ENCODE measurements at places on chromosomes 4 and X.

DNA sequence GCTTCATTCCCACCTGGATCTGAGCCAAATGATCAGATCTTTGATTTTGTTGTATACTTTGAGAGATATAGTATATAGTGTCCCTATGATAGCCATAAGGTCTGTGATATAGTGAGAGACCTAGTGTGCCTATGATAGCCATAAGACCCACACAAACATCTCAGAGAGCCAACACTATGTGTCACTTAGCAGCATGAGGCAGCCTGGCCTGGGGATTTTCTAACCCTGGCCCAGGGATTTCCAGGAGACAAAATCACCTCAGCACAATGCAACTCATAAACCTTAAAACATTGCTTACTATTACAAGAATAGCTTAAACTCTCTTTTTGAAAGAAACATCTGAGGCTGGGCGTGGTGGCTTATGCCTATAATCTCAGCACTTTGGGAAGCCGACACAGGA is 23.2 kb upstream of the COL25A1 start:
- no peak for DNase-seq

DNA sequence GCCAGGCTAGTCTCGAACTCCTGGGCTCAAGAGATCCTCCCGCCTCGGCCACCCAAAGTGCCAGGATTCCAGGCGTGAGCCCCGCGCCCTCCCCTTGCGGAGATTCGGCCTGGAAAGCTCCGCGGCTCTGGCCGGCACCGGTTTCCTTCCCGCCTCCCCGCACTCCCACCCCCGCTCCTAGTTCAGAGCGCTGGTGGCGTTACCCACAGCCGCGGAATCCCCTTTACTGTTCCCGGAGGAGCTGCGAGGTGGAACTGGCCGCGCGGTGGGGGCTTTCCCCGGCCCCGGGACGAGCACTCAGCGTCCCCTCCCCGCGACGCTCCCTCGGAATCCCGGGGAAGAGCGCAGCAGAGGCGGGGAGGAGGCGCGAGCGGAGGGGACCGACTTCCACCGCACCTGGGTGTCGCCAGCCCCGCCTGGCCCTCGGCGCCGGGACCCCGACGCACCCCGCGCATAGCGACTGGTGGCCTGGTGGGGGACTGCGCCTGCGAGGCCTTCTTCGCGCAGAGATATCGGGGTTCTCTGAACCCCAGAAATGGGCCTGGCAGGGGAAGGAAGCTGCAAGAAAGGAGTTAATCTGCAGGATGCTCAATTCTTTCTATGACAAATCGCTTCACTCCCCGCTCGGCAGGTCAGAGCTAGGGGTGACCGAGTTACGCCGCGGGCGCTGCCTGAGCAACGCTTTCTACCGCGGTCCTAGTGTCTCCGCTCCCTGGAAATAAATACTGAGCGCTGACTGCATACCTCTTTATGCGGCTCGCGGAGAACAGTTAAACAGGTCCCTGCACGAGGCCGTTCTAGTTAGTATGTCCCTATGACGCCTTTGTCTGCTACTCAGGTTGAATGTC is 14.6 kb upstream of the SLC25A4 start:
- peak; percentile 17 for DNase-seq

DNA sequence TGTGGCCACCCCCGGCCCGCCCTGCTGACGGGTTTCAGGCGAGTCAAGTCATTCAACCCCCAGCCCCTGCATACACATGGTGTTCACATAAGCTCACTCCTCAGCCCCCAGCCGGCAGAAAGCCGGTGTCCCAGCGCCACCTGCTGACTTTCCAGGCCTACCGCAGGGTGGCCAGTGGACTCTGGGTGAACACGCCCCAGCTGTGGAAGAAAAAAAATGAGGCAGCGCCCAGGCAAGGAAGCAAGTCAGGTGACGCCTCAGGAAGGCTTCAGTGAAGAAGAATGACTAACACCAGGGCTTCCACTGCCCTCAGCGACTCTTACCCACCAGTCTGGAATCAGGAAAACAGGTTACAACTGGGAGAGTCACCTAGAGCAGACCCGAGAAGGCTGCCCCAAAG is 15.8 kb downstream of the BCAP31 start:
- DNase-seq: no peak

DNA sequence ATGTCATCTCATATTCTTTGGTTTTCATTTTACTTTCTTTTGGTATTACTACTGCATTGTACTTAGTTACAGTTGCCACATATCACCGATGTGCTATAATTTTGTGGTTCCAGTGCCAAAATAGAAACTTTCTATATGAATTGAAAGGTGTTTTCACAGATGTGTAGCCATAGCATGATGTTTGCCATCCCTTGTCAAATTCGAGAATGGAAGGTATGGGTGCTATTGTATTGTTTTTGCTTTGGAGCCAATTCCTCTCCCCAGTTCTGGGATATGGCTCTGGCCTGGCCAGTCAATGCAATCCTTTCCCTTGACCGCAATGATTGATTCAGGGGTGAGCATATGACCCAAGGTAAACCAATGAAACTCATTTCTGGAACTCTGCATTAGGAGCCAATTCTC is 86.2 kb upstream of the RPS6KA3 start:
- no peak for DNase-seq

- DNase-seq: no peak
Observed at GRCh38 chr4:48120132-48120531, 13.9 kb downstream of the TXK start.

GRCh38 chr4:96525898-96526297 is 686.0 kb downstream of the PDHA2 start:
- no peak for DNase-seq

GRCh38 chr4:184386271-184386781 is 88.0 kb downstream of the IRF2 start:
- DNase-seq: no peak

DNA sequence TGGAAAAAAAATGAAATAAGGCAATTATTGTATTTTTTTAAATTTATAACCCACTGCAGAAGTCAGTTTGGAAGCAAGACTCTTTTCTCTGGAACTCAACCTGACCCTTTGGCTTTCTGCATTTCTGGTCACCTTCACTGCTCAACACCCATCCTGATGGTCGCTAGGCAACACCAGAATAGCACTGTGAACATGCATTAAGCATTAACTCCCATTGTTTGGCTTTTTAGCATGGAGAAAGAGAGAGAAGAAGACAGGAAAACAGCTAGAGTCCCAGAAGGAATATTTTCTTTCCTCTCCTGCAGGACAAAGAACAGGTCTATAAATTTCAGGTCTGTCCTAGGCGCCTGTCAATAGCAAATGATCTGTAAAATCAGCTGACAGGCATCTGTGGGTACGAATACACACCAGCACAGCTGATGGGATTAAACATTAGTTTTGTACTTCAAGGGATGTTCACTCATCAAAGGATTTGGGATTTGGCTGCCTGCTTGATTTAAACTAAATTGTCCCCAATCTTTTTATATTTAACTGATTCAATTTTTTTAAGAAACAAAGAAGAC is 137.2 kb upstream of the ETNPPL start:
- DNase-seq: no peak

DNA sequence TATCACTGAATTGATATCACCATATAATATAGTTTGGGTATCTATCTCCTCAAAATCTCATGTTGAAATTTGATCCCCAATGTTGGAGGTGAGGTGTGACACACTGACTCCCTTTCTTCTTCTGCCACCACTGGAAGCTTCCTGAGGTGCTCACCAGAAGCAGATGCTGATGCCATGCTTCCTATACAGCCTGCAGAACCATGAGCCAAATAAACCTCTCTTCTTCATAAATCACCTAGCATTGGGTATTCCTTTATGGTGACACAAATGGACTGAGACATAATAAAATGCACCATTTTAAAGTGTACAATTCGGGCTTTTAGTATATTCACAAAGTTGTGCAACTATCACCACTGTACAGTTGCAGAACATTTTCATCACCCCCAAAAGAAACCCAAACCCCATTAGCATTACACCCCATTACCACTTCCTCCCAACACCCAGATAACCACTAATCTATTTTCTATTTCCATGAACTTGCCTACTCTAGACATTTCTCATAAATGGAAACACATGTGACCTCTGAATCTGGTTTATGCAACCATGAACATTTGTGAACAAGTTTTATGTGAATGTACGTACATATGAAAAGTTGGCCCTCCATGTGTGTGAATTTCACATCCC is 148.9 kb downstream of the OPHN1 start:
- no peak for DNase-seq

DNA sequence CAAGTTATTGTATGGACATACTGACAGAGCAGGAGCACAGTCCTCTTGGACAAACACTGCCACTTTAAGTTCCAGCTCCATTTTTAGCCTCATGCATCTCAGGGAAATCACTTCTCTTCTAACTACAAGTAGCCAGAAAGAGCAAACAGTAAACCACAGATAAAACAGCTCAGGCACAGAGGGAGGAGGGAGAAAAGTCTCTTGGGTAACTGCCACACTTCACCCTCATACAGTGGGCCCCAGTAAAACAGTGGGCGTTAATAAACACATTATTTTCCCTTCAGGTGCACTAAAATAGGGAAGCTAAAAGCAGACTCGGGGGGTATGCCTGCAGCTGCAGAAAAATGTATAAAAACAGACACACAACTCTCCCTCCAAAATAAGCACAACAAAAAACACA is 21.6 kb downstream of the CD38 start:
- no peak for DNase-seq

GRCh38 chrX:100477467-100477866 is 67.4 kb upstream of the PCDH19 start:
- no peak for DNase-seq

- DNase-seq: no peak
Observed at GRCh38 chrX:101383679-101384205, 2.2 kb downstream of the BTK start.

DNA sequence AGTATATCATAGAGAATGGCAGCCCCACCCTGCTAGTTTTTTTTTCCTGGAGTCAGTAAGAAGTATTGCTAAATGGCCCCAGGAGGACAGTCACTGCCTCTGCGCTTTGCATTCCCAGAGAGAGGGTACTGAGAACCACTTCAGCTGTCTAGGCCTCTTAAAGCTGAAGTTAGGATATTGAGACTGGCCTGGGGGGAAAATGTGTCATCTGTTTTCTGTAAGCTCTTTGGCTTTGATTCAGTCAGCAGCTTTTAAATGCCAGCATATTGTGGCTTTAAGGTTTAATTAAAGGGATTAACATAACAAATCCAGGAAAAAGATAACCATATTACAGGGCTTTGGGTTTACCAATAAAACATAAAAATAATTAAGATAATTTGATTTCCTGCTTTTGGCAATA is 852.0 kb downstream of the PCDH18 start:
- no peak for DNase-seq

DNA sequence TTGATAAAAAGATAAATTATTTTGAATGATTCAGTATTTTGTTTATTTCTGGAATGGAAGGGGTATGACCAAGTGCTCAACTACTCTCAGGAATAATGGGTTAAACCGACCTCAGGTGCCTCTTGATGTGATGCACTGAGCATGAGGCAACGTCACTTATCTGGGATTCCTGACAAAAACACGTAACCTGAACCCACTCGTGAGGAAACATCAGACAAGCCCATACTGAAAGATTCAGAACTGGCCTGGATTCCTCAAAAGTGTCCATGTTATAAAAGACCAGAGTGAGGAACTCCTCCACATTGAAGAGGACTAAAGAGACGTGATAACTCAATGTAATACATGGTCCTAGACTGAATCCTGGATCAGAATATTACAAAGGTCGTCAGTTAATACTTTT is 144.0 kb downstream of the FNIP2 start:
- DNase-seq: no peak

DNA sequence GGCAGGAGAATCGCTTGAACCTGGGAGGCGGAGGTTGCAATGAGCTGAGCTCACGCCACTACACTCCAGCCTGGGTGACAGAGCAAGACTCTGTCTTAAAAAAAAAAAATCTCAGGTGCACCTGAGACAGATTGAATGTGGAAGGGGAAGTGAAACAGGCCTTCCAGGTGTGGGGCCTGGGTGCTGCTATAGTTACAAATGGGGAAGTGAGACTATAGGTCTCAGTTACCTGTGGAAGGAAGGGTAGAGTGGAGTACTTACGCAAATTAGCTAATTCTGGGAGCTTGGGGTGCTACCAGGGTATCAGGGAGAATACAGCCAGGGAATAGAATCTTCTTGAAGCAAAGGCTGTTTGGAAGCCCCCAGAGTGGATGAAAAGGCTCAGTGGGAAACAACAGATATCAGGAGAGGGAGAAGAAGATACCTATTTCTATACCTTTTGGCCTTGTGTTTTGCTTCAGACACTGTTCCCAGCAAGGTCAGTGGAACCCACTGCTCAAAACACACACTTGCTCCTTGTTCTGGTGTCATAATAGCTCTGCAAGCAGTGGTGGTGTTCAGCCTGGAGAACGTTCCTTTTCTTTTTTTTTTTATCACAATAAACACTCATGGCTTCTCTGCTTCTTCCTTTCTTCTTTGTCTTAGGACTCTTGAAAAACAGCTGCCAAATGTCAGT is 7.0 kb downstream of the CD38 start:
- DNase-seq: no peak

GRCh38 chrX:21972046-21972445 is 31.5 kb downstream of the SMS start:
- DNase-seq: no peak

DNA sequence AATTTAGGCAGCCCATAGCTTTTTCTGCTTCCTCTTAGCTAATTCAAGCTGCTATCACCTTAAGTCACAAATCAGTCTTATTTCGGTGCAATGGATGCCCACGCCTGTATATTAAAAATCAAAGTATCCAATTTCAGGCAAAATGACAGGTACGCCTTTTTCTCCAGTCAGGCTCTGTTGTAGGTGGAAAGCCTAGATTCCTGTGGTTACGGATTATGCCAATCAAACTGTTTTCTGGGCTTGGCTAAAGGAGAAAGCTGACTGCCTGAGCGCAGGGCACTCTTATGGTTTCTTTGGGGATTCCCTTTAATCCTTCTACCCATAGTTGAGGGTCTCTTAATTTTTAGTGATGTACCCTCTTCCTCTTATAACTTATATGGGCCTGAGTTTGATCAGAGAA is 550.5 kb downstream of the PDHA2 start:
- DNase-seq: no peak

All from T-helper 2 cell (primary cell).